ENCODE measurements at places on chromosomes 12 and 14.

- no peak for DNase-seq
Observed at GRCh38 chr12:47422611-47423010, 283.2 kb downstream of the RPAP3 start.

- DNase-seq, result no peak
Observed at GRCh38 chr12:69998922-69999321, 173.9 kb downstream of the MYRFL start.

DNA sequence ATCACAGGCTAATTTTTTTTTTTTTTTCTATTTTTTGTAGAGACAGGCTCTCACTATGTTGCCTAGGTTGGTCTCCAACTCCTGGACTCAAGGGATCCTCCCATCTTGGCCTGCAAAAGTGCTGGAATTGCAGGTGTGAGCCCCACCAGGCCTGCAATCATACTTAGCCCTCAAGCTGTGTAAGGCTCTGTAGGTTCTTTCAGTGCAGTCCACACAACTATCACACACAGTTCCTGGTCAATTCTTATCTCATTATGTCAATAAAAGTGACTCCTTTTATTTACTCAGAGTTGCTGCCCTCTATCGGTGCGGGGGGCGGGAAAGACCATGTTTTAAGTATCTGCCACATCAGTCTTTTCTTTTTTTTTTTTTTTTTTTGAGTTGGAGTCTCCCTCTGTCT, 29.0 kb downstream of the SLC2A3 start:
- DNase-seq, result no peak

DNA sequence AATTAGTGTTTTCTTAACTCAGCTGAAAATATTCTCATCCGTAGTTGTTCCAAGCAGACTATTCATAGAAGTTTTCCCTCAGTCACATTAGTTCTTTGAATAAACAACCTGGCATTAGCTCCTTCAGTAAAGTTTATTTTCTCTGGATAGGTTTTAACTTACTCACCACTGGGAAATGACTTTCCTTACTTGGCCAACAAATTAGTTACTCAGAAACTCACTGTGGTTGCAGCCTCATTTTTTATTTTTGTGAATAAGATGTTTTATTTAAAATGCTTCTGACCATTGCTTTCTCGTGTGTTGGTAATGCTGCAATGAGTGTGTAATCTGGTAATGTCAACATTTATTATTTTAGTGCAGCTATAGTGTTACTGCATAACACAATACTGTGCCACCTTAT, 74.9 kb downstream of the NOVA1 start:
- no peak for DNase-seq

GRCh38 chr14:54048736-54049135, 92.1 kb upstream of the BMP4 start:
- no peak for DNase-seq

DNA sequence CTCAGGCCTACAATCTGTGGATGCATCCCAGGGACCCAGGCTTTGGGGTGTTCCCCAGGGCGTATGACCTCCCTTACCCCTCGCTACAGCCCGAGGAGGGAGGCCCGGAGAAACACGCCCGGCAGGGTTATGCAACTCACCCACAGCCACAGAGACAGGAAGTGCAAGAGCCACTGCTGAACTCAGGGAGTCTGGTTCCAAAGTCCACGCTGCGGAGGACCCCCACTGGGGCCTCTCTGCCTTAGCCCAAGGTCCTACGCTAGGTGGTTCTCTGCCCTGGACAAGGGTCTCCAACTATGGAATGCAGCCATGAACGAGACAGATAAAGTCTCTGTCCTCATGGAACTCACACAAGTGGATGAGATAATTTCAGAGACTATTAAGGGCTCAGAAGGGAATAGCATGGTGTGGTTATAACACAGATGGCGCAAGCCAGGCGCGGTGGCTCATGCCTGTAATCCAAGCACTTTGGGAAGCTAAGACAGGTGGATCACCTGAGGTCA, 11.3 kb downstream of the SCARB1 start:
- DNase-seq, result peak; percentile 83

- no peak for DNase-seq
Observed at GRCh38 chr12:122004633-122005071, 17.0 kb upstream of the BCL7A start.

- DNase-seq, result no peak
Observed at GRCh38 chr14:78605025-78605762, 435.0 kb downstream of the NRXN3 start.

DNA sequence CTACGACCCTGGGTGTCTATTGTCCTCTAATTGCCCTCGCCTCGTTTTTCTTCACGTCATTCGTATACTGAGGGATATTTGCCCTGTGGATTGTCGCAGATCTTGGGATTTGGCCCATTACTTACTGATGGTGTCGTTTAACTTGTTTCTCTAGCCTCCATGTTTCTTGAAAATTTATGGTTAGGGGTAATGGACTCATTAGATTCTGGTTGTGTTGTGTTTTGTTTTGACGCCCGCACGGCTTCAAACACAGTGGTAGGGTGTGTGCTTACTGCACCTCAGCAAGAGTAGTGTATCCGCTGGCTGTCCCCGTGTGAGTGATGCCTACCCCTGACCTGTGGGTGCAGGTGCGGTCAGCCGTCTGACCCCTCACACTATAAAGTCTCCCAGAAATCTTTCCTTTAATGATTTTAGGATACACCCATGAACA, 874 bp upstream of the RNU6-8 start:
- DNase-seq, result no peak

GRCh38 chr12:20212658-20213555, 155.4 kb upstream of the PDE3A start:
- DNase-seq, result peak; percentile 4

DNA sequence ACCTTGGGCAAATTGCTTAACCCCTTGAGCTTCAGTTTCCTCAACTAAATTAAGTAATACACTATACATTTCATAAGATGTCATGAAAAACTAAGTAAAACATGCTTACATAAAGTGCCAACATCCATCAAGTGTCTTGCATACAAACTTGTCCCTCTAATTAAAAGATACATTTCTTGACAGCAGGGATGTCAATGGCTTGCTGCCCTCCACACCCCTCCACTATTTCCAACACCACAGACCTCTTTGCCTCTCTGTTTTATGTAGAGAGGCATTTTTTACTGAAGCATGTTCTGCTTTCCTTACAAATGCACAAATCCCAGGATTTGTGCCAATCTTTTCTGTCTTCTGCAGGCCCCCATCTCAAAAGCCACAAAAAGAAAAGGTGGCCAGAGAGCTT, 89.0 kb upstream of the HOXC13 start:
- DNase-seq, result no peak

DNA sequence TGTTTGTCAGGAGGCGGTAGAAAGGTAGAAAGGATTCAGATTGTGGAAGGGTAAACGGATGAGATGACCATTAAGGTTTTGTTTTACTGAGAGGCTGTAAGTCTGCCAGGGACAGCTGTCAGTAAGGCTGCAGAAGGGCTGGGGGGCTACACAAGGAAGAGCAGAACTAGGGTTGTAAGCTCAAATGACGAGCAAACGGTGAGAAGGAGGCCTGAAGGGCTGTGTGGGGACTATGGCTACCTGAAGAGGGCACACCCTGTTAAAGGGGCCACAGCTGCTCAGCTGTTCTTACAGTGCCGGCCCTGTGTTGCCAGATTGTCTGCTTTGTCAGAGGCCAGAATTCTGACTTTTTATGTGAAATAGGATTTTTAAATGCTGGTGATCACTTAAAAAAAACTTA, 19.1 kb downstream of the VASH1 start:
- DNase-seq, result no peak

DNA sequence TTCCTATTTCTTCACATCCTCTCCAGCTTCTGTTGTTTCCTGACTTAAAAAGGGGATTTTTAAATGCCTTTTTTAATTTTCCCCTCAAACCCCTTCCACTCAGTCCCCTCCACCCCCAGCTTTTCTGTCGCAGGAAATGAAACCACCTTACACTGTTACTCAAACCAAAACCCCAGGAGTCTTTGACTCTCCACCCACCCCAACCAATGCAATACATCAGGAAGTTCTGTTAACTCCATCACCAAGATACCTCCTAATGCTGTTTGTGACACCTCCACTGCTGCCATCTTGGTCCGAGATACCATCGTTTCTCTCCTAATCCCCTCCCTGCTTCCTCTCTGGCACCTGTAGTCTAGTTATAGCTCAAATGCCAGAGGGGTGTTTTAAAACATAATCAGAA, 25.4 kb upstream of the CPM start:
- DNase-seq, result no peak

- DNase-seq, result no peak
Observed at GRCh38 chr12:8143261-8143660, 13.6 kb upstream of the ZNF705A start.

DNA sequence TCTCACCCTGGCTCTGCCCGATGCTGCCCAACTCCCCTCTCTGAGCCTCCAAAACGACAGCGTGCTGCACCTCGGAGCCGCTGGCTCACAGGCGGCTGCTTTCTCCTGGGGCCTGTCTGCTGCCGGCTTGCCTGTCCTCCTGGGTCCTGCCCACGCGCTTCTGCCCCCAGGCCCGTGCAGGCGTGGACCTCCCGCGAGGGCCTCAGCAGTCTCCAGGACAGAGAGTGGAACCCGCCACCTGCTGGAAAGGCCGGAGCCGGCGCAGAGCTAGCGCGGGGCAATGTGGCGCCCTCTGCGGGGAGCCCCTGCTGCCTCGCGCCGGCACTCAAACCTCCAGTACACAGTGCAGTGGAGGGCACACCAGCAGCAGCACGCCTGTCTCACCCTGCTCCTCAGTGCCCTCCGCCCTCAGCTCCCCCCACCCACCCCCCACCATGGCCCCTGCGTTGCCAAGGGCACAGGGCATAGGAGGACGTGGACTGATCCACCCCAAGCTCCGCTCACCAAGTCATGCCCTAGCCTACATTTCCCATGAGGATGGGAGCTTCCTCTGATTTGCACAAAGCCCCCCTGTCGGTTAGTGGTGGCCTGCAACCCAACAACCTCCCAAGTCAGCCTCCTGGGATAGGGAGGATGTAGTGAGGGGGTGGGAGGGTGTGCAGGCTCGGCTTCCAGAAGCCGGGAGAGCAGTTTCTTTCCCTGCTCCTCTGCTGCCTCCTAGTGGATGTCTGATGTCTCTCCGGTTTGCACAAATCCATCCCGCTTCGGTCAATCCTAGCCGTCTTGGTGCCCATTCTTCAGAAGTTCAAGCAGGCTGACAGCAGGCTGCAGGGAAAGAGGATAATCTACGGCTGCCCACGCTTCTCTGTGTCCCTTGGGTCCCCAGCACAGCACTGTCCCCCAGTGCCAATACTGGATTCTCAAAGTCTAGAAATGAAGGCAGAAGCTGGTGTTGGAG, 25.2 kb downstream of the KRT8 start:
- DNase-seq, result peak; percentile 68

GRCh38 chr12:121444842-121445202, 44.9 kb downstream of the RNF34 start:
- DNase-seq, result no peak

GRCh38 chr14:26191671-26192070, 406.2 kb downstream of the NOVA1 start:
- no peak for DNase-seq

GRCh38 chr12:102896067-102896466, 21.0 kb downstream of the PAH start:
- no peak for DNase-seq

GRCh38 chr14:101064121-101064661, 160.7 kb upstream of the RTL1 start:
- DNase-seq, result no peak

DNA sequence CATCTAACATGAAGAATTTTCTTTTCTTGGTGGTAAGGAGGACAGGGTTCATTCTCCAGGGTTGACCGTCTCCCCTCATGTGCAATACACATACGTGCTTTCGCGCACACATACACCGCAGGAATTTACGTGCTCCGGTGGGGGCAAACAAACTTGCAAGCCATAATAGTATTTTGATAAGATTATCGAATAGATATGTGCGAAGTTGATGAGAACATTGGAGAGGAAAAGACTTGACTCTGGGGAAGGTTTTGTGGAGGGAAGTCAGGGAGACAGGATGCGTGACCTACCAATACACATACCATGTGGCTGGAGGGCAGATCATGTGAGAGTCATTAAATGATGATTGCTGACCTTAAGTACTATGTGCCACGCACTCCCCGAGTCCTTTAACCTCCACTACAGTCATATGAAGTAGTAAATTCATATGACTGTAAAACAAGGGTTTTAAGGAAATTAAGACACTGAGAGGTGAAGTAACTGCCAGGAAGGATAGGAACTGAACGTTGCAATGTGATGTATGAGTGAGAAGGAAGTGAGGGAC, 921 bp downstream of the RAD51B start:
- DNase-seq, result peak; percentile 28

GRCh38 chr12:117342682-117343081, 18.7 kb downstream of the NOS1 start:
- DNase-seq, result no peak

GRCh38 chr14:100059438-100059781, 5.8 kb upstream of the EVL start:
- DNase-seq, result no peak

DNA sequence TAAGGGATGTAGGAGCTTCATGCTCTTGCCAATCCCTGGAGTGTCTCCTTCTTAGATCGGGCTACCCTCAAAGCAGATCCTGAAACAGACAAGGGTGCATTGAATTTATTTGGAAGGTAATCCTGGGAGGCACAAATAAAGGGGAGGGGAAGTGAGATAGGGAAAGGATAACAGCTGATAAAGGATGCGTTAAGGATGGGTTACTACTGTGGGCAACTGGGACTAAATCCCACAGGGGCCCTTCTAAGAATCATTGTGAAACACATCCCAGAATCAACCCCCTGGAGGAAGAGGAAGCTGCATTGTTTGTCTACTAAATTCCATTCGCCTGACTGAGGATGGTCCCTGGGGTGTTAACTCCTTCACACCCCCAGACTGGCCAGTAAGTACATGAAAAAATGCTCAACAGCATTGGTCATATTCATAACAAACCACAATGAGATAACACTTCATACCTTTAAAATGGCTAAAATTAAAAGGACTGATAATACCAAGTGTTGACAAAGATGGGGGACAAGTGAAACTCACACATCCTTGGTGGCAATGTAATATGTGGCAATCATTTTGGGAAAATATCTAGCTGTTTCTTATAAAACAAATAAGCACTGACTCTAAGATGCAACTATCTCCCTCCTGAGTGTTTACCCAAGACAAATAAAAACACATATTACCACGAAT, 37.0 kb upstream of the CMKLR1 start:
- DNase-seq, result no peak

GRCh38 chr12:103244596-103244995, 251.2 kb downstream of the C12orf42 start:
- no peak for DNase-seq

GRCh38 chr12:15897433-15897832, 13.7 kb upstream of the DERA start:
- DNase-seq, result no peak

DNA sequence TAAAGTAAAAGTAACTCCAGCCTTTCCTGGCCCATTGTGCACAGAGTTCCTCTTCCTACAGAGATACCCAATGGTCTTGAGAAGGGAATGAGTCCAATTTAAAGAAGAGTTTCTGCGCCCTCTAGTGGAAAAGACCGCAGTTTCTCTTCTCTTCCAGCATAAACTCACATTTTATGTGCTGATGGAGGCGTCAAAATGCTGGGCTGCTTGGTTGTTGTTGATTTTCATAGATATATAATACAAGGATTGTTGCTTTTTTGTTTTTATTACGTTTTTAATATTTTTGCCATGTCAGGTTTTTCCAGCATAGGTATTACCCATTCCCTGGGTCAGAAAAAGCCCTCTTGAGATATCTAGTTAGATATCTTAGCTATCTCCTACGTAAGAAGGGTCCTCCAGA, 356.9 kb upstream of the STXBP6 start:
- DNase-seq, result peak; percentile 42

- no peak for DNase-seq
Observed at GRCh38 chr14:68984686-68985085, 5.6 kb upstream of the ACTN1 start.

GRCh38 chr12:110698171-110698902, 9.4 kb upstream of the HVCN1 start:
- peak; percentile 83 for DNase-seq

GRCh38 chr12:67702136-67702535, 53.6 kb downstream of the DYRK2 start:
- DNase-seq, result no peak
